DND-41 (cell line): ENCODE measurements at places on chromosomes 6 and 20.

- DNase-seq: no peak
Observed at GRCh38 chr6:4973982-4974745, 29.7 kb downstream of the RPP40 start.

DNA sequence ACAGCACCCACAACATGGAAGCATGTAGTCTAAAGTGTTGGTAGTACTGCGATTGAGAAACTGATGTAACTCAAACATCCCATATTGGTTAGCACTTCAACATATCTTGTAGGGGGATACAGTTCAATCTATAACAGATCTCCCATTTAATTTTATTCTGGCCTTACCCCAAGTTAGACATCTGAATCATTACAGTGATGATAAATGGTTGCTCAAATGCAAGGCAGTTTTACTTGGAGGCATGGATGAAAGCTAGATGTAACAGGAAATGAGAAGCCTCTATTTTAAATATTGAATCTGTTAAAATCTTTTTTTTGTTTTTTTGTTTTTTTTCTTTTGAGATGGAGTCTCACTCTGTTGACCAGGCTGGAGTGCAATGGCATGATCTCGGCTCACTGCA, 44.2 kb upstream of the FAM50B start:
- DNase-seq: no peak

DNA sequence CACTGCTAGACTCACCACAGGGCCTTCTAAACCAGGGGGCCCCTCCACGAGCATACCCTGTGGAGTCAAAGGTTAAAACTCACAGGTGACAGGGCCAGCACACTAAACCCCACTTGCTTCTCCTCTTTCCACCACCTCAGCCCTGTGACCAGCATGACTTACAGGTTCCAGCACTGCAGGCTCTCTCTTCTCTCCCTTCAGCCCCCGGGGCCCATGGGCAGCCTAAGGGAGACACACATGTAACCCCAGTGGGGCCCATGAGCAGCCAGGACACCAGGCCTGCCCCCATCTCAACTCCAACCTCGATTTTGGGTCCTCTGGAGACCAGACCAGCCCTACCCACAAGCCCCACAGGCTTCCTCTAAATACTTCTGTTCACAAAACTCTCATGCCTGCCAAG, 28.0 kb downstream of the HLA-DPB1 start:
- DNase-seq: no peak

DNA sequence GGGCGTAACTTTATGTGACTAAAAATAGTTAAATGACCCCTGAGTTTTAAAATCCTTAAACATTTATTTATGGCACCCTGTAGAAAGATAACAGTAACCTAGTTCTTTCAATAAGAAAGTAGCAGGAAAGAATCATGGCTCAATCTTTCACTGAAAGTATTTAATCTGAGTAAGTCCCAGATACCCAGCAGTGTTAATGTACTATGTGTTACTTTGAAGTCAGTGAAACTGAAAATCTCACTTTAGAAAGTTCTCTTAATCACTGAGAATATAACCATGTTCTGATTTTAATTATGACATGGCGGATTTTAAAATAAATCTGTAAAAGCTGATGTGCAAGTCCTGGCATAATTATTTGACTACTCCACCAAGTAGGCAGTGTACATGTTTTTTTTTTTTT, 8.1 kb upstream of the HEY2 start:
- no peak for DNase-seq

GRCh38 chr6:72760114-72760793, 138.4 kb downstream of the KCNQ5 start:
- DNase-seq: no peak

- DNase-seq: no peak
Observed at GRCh38 chr6:110421749-110422443, 6.5 kb upstream of the DDO start.

DNA sequence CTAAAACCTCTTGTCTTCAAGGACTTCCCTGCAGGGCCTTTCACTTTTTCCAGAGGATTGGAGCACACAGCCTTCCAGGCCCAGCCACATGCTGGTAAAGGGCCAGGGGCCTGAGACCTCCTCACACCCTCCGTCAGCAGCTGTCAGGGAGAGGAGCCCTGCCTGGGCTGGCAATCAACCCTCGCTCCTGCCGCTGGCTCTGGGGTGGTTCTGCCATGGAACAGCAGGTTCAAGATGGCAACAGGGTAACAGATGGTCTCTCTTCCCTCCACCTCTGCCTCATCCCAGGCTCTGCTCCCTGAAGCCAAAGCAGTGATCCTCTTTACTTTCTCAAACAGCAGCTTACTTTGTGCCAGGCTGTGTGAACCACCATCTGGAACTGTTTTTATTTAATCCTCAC, 23.8 kb downstream of the PCNA start:
- no peak for DNase-seq

GRCh38 chr6:145278163-145278807, 457.0 kb downstream of the EPM2A start:
- DNase-seq: no peak

DNA sequence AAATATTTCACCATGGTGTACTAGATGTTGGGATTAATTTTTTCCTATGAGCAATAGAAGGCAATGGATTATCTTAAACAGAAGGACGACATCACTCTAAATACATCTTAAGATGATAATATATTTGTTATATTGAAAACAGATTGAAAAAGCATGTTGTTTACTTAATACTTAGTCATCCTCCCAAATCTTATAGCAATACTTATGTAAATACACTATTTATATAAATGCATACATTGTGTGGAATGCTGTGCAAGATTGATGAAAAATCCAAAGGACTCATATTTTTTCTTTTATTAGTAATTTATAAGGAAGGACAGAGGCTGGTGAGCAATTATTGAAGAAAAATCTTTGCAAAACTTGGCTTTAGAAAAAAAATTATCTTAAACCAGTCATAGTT, 593.5 kb downstream of the MMUT start:
- DNase-seq: no peak

DNA sequence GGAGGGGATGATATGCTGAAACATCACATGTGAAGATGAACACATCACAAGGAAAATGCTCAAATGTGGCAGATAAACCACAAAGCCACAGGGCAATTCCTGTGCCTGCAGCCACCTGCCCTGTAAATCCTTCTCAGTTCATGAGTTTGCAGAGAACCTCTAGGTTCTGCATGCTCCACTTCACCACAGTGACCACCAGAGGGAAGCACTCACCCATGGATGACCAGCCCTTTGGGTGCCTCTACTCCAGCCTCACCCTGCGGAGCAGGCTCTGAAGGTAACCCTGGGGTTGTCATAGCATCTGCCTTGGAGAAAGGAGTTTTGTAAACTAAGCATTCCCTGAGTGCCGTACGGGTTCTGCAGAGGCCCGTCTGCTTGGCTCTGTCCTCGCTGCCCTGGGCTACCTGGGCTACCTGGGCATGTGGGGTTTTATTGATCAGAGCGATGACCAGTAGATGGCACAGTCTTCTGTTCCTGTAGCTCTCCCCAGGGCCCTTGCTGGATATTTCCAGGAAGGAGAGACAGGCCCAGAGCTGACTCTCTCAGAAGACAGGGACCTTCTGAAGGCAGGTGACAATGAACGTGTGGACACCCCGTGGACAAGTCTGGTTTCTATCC, 31.7 kb upstream of the CST1 start:
- peak; percentile 79 for DNase-seq

DNA sequence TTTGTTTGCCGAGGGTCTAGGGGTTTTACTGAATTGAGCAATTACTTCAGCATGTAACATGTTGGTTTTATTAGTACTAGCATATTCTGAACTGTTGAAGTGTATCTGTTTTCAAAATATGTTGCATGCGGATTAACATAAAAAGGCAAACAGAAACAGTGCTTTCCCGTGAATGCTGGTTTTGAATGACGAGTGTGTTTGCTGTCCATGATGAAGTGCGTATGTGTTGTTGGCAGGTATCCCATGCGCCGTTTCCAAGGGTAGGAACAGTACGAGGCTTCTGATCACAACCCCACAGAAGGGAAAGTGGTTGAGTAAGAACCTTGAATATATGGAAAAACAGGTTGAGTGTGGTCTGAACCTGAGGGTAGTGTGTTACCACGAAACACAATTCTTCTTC, 232.9 kb downstream of the SAMD5 start:
- DNase-seq: no peak

- DNase-seq: no peak
Observed at GRCh38 chr20:46801003-46801702, 91.7 kb downstream of the SLC2A10 start.

- no peak for DNase-seq
Observed at GRCh38 chr6:38261626-38262025, 378.1 kb downstream of the BTBD9 start.

DNA sequence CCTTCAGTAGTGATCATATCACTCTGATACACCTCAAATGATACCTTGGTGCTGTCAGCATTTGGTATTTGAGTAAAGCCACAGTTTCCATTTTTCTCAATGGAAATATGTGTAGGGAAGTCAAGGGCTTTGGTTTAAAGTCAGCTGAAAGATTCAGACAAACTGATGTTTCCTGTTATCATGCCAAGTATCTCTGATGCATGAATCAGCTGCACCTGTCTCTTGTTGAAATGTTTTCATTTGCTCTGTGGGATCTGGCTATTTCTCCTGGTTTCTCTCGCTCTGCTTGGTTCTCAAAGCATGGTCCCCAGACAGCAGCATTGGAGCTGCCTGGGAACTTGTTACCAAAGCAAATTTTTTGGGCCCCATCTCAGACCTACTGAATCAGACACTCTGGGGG, 23.5 kb downstream of the ZFP64 start:
- no peak for DNase-seq

DNA sequence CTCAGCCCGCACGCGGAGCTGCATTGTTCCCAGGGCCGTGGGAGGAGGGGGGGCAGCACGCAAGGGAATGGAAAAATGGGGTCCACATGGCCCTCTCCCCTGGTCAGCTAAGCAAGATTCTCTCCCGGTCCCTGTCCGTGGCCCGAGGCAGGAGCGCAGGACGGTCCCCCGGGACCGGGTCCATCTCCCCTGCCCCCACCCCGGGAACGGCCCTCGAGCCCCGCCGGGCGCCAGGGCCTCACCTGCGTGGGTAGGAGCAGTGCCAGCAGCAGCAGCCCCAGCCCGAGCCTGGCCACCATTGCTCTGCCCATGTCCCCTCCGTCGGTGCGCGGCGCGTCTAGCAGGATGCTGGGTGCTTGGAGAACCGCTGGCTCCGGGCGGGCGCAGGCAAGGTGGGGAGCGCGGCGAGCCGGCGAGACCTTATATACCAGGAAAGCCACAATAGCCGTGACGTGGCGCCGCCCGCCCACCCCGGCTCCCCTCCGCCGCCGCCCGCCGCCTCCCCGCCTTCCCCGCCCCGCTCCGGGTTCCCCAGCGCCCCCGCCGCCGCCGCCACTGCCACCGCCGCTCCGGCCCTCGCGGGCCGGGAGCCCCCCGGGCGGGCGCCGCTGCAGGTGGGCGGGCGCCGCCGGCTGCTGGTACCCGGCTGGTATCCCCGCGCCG, at the start of gene CD24:
TSS of gene CD24 (minus strand) at position 394 of the 663 bp plus-strand sequence. CDS start at position 311, 83 bp downstream.
- no peak for DNase-seq

- DNase-seq: no peak
Observed at GRCh38 chr6:11374036-11375010, 141.9 kb upstream of the NEDD9 start.

DNA sequence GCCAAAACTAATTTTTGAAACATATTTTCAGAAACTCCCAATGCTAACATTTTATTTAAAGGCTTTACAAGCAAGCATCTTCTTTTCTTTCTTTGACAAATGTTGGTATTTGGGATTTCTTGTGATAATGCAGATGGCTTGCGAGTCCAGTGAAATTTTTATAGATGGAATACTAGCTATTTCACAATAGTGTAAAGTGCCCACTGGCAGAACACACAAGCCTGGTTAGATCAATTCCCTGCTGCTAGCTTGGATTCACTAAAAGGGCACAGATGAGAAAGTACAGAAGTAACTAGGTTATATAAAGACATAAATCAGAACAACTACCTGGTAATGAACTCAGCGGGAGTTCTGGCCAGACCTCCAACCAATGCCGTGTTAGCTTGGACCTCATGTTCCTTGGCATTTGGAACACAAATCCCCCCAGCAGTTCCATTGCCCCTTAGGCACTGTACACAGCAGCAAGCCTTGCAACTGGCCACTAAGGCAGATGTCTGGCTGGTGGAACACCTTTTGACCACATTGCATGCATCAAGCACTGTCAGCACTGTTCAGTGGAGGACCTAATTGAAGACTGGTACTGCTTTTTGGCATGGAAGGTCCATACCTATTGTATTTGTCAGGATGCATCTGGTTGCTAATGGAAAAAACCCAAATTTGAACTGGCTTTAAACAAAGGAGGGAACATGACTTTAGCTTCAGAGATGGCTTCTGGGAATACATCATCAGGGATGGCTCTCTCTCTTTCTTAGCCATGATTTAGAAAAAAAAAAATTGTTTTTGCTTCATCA, 15.6 kb upstream of the ZFP64 start:
- no peak for DNase-seq

DNA sequence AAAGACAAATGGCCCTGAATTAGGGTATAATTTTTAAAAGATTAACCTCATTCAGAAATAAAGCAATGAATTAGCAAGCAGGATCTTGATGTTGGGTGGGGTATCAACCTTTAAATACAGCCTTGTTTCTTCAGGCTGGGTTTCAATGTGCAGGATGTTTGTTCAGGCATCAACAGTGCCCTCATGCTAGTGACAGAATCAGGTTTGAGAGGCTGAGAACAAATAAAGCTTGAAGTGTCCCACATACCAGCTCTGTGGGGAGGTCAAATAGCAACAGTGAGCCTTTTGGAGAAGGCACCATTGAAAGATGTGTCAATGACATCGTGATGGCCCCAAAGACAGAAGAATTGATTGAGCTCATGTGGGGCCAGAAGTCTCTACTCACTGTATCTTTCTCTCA, 68.2 kb downstream of the MTFR2 start:
- no peak for DNase-seq

- no peak for DNase-seq
Observed at GRCh38 chr20:60219984-60220562, 261.9 kb downstream of the CDH26 start.

- DNase-seq: no peak
Observed at GRCh38 chr6:152351742-152352141, 285.4 kb downstream of the SYNE1 start.

DNA sequence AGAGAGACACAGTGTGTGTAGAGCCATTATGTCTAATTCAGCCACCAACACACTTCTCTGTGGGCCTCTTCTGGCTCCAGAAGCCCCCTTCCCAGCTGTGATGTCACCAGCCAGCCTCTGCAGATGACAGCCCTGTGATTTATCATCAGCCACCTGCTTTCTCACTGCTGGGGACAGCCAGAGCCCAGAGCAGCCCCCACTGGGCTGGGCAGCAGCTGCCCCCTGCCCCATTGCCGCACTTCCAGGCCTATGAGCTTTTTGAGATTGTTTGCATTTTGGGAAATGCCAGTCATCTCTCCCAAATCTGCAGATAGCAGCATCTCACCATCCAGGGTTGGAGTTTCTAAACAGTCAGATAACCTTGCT, 21.9 kb upstream of the STX16 start:
- DNase-seq: no peak

DNA sequence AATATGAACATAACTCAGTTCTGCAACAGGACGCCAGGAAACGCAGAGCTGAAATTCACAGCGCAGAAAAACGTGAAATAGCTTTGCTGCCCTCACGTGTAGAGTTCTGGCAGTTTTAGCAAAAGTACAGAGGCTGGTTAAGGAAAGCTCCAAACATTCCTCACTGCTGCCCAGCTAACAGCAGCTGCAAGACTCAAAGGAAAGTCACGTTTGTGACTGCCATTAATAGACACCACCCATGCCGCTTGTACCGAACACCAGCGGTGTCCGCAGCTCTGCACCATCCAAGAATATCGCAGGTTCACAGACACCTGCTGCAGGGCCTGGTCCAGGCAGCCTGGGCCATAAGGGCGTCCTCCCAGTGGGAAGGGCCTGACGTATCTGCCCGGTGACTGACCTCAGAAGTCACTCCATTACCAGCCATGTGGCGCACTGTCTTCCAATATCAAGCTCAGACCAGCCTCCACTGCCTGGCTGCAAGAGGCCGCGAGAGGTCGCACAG, 61.4 kb downstream of the WDR27 start:
- no peak for DNase-seq
